ENCODE measurements at places on chromosomes 5 and 9.

DNA sequence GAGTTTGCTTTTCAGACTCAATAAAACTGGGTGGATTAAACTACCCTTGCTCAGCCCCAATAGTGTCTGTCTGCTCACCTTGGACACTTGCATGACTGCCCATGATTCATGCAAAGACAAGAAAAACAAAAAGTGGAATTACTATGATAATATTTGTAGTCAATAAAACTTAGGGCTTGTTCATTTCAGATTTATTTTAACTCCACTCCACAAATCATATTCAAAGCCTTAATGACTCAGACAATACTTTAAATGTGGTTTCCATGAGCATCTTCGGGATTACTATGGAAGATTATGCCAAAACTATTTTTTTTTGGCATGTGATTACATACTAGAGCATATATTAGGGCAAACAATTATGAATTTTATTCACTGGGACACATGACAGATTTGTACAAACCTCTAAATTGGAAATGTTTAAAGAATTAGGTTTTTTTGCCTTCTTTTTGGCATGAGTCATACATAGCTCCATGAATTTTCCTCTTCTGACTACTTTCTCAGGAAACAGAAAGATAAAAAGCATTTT, 468.9 kb downstream of the ACTL7B start:
- DNase-seq: no peak

GRCh38 chr5:62717301-62717933, 138.8 kb downstream of the LRRC70 start:
- DNase-seq: no peak

DNA sequence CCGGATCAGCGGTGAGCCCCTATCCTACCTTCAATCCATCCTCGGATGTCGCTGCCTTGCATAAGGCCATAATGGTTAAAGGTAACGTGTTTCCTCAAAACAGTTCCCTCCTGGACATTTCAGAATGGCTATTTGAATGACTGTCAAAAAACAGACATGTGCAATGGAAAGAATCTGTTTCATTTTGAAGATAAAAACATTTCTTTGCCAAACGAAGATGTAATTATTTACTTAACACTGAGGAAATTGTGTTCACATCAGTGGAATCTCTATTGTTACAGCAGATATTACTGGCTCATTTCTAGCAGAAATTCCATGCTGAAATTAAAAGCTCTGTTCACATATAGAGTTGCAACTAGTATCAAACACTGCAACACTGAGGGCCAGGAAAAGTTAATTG, 7.1 kb downstream of the ANXA1 start:
- DNase-seq: no peak

- no peak for DNase-seq
Measured at GRCh38 chr9:34715639-34716215, 5.8 kb upstream of the CCL21 start.

DNA sequence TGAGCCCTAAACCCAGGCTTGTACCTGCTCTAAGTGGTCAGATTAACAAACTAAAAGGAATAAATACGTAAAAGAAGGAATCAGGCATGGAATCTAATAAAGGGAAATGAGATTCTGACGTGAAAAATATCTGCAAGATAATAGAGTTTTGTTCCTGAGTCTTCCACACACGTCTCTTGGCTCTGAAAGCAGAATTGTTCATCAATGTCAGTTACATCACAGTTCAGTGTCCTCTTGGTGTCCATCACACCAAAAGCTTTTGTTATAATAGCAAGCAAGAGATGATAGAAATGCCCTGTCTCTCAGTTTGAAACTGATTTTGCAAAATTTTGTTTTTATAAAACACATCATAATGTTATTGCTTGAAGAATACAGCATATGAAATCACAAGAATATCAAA, 34.7 kb upstream of the NMUR2 start:
- no peak for DNase-seq

DNA sequence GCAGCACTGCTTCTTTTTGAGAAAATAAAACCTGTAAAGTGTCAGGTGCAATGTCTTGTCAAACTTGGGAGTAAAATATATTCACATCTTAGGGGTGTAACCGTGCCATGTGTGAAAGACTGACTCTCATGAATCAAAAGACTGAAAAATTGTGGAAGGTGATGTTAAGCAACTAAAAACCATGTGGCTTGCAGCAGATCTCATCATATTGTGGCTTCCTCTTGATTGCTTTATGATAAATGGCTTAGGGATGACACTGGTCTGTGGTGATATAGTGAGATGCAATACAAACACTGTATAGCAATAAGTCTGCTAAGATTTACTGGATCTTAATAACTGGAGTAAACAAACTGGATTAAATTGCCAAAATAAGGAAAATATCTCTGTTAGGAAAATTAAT, 321.6 kb downstream of the EDIL3 start:
- no peak for DNase-seq

DNA sequence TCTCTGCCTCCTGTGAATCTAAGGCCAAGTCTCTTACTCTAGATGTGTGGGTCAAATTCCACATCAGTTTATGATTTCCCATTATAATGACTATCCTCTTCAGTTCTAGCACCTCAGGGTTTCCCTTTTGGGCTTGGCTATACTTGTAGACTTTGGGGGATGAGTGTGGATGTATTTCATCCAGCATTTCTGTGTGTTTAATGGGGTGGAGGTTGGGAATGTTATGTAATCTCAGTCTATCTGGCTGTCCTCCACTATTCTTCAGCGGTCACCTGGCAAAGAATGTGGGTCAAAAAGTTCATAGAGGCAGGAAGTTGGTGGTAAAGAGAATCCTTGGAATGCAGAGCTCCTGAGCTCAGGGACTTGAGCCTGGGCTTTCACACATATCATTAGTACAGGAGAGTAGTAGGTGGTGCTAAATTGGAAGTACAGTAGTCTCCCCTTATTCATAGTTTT, 64.9 kb downstream of the CFAP95 start:
- no peak for DNase-seq

DNA sequence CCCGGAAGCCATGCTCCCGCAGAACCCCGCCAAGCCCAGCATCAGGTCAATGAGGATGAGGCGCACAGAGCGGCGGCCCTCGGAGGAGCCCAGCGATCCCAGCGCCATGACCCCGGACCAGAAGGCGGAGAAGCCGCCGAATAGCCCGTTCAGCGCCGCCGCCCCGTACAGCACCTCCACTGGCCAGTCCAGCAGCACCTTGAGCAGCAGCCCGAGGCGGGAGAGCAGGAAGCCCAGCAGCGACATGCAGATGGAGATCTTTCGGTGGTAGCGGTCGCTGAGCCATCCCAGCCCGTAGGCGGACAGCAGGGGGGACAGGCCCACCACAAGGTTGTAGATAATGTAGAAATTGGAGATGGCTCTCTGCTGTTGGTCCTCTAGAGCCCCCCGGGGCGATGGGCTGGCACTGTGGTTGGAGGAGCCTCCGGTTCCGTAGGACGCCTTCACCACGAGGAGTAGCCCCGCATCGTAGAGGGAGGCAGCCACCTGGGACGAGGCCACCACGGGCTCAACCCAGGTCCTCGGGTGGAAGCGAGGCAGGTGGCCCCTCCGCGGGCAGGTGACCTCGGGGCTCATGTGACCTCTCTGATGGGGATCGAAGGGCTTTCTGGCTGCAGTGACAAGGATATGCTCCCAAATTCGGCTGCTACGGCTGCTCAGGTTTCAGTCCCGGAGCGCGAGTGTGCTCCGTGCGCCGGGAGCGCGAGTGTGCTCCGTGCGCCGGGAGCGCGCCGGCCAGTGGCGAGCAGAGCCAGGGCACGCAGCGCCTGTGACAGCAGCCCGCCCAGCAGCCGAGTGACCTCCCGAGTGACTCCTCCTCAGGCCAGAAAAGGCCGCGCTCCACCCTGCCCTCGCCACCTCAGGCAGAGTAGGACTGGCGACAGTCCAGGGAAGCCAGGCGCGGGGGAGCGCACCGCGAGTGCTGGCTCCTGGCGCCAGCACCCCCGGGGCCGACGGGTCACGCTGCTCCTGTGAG, at the start of gene SLC46A2:
TSS of gene SLC46A2 (minus strand) at position 771 of the 976 bp plus-strand sequence. CDS start at position 576, 195 bp downstream.
- DNase-seq: no peak

GRCh38 chr5:135942202-135942771, 12.5 kb downstream of the LECT2 start:
- no peak for DNase-seq

DNA sequence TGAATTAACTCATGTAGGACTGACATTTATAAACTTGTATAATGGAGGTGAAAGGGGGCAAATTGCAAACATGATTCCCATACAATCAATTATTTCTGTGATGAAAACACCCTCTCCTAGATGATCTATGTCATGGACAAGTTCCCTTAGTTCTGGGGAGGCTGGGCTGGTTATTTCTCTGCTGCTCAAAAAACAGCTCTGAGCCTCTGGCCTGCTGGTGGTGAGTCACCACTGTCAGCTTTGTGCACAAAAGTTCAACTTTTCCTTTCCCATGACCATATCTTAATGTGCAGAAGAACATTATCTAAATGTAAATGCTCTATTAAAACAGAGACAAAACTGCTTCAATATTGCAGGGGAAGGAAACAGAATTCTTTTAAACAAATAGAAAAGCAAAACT, 85.0 kb downstream of the HMHB1 start:
- DNase-seq: no peak

- DNase-seq: no peak
Measured at GRCh38 chr9:96510258-96510657, 60.3 kb downstream of the HABP4 start.

DNA sequence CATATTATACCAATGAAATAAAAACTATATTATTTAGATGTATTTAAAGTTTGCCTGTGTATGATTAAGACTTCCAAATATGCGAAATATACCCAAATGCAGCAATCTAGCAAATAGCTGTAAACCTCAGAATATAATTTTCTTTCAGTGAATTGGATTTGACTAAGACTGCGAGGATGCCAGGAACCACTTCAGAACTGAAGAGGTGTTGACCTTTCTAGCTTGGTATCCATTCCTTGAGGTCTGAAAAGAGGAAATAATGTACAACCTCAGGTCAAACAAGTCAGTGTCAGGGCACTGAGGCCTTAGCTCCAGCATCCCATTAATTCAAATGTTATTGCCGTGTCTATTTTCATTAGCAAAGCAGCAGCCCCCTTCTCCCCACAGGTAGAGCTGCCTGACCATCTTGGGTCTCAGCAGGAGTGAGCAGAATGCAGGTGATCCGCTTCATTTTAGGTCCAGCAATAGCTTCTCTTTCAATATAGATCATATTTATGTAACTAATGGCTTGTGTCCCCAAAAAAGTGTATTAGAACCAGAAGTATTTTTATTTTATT, 100.0 kb downstream of the KIAA1958 start:
- DNase-seq: no peak

DNA sequence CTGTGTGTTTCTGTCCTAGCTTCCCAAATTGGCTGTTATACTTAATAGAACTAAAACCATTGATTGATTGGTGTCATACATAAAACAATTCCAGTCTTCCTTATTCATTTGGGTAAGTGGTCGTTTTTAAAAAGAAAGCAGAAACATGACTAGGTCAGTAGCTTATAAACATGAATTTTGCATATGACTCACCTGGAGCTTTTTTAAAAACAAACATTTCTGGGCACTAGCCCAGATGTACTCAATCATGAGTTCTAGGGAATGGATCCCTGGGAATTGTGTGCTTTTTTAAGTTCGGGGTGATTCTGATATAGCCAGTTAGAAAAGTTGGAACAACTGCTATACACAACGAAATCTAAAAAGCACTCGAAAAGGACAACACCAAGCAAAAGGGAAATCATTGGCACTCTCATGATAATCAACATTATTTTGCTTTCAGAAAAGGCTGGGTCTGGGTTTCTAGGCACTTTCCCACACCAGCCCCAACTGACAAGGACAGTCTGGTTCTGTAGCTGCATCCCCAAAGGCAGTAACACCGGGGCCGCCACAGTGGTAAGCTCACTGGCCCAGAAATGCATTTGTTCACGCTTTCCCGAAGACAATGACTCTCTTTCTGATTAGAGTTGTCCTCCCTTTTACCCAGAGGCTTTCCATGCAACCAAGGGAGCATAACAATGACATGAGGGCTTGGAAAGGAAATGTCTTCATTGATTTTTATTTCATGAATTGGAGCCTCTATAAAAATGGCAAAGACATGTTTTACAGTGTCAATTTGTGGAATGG, 664.9 kb upstream of the WWC1 start:
- DNase-seq: no peak

DNA sequence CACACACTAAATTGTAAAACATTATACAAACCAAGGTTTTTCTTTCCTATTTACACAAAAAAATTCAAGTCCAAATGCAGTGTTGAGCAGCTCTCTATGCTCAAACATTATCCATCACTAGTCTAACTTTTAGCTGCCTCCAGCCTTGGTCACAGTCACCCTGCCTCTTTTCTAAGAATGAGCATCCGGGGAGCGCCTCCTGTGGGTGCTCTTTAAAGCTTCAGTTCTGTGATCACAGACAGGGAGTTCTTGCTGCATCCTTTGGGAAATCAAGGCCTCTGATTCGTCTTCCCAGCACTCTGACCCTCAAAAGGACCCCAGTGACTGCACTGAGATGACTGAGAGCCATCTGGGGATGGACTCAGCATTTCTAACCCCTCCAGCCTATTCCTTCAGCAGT, 289.6 kb downstream of the SEC61B start:
- no peak for DNase-seq

- DNase-seq: no peak
Measured at GRCh38 chr5:1034421-1034905, 25.9 kb downstream of the NKD2 start.

GRCh38 chr9:134698587-134699342, 57.2 kb downstream of the COL5A1 start:
- peak; percentile 27 for DNase-seq

DNA sequence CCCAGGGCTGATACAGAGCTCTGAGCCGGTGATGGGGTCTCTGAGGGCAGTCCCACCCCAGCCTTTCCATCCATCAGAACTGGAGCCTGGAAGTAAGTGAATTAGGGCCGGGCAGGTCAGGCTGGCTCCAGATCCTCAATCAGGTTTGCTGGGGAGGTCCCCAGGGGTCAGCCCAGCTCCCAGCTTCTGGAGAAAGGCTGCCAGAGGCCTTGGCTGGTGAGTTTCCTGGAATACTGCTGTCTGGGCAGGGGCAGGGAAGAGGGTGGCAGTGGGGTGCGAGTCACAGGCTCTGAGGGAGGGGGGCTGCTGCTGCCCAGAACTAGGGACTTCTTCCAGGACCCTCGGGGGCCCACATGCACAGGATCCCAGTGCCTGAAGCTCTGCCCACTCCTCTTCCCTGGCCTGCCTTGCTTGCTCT, 200.6 kb upstream of the MVB12B start:
- no peak for DNase-seq

DNA sequence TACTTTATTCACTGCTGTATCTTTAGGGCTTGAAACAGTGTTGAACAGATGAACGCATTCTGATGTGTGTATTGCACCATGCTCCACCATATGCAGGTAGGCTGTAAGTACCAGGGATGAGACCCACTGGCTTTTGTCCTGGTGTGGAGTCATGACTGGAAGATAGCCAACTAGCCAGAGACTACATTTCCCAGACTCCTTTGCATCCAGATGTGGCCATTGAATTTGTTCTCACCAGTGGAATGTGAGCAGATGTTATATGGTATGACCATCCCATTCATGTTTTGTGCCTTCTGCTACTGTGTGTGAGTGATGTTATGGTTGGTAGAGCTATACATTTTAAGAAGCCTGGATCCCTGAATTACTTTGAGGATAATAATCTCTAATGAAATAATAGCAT, 7.4 kb upstream of the FBXL7 start:
- no peak for DNase-seq

GRCh38 chr5:149320791-149321330, 24.4 kb upstream of the GRPEL2 start:
- DNase-seq: no peak

- no peak for DNase-seq
Measured at GRCh38 chr5:127856292-127856691, 153.1 kb downstream of the CCDC192 start.
